ENCODE measurements at places on chromosomes 16 and 17. TPM values are rescaled to one million over a fixed set of nuclear protein-coding genes. Genes with fewer than 3 reads are reported as not detected.

Gene TMC8
- total RNA-seq = 136 TPM

Gene NLRC3
- 12.3 TPM for total RNA-seq

Gene PRSS8
- not detected for total RNA-seq

Gene TMEM106A
- total RNA-seq = 10.6 TPM

Gene SPATA22
- not detected for total RNA-seq

Gene NXPH3
- 0.10 TPM for total RNA-seq

Gene HASPIN
- 24.6 TPM for total RNA-seq

Gene GCGR
- total RNA-seq = not detected

Gene SEPTIN12
- not detected for total RNA-seq

Gene TAF1C
- total RNA-seq = 54.3 TPM

Gene APPBP2
- 21.8 TPM for total RNA-seq

Gene ABCA9
- not detected for total RNA-seq

Gene SPPL2C
- not detected for total RNA-seq

Gene ATP6V0C
- 124 TPM for total RNA-seq

Gene RBBP6
- total RNA-seq = 65.1 TPM

Gene THAP11
- 45.9 TPM for total RNA-seq

Gene CMTM4
- 2.4 TPM for total RNA-seq

Gene CNGB1
- total RNA-seq = not detected

Gene KRT17
- not detected for total RNA-seq

Gene SLC25A39
- total RNA-seq = 193 TPM
